ENCODE measurements at places on chromosomes 5 and 9.

- peak; percentile 66 for DNase-seq
These were observed 17.7 kb downstream of the SRP19 start for GRCh38 chr5:112878760-112879159.

GRCh38 chr9:24132244-24132643 lies 306.2 kb upstream of the ELAVL2 start:
- DNase-seq, result no peak

GRCh38 chr9:78143281-78144007 lies 92.4 kb upstream of the CEP78 start:
- no peak for DNase-seq

- no peak for DNase-seq
These were observed 40.6 kb downstream of the ZNF883 start for GRCh38 chr9:112971415-112971814.

Measured in CD4-positive, alpha-beta T cell treated with Interleukin-12 subunit alpha and Interleukin-12 subunit beta, for 1 hour (primary cell).